LoVo (cell line): ENCODE measurements at places on chromosomes 4 and X.

DNA sequence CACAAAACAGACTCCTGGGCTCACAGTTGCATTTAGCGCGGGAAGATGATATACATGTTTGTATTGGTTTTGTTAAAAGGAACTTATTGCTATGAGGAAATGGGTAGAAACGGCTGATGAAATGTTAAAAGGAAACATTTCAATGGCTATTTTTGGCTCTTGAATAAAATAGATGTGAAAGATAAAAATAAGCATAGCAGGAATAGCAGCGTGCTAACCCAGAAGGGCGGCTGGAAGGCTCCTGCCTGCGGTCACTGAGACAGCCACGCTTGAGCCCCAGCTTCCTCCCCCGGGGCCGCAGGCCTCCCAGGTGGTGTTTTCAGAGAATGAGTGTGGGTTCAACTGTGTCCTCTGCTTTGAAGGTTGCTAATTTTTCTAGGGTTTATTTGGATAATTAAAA is 35.0 kb upstream of the CLCN4 start:
- no peak for DNase-seq

GRCh38 chrX:154515966-154516655 is at the start of gene FAM3A:
Gene FAM3A, minus strand, starts transcription at chrX:154516232. Its CDS starts 460 bp downstream, at chrX:154515772.
- peak; percentile 85 for DNase-seq

- no peak for DNase-seq
Measured at GRCh38 chr4:22130741-22131140, 182.2 kb upstream of the KCNIP4 start.

GRCh38 chrX:78746496-78746895 is 1.0 kb upstream of the LPAR4 start:
- DNase-seq: no peak

DNA sequence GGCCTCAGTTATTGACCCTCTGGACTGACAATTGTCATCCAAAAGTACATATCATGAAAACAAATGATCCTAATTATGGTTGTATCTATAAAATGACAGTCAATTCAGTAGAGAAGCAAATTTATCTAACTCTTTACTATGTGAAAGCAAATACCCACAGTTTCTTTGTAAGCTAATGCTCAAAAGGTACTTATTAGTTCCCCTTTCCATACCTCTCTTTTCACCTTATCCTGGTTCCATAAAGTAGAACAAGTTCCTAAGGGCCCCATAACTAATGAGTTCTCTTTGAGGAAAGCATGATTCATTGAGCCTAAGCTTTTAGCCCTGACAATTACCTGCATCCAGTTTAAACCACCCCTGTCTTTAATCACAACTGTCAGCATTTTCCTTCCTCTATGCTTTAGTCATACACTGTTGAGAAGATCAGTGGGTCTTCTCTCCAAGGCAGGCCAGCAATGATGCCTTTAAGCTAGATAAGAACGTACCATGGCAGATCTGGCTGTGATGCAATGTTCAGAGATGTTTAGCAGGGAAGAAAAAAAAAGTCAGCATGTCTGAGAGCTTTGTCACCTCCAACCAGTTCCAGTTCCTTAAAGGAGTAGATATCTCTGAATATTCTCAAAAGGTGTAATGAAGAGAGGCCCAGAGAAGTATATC is 179.7 kb upstream of the RASGEF1B start:
- DNase-seq: no peak

GRCh38 chr4:183729430-183730328 is 70.6 kb downstream of the TRAPPC11 start:
- DNase-seq: no peak

DNA sequence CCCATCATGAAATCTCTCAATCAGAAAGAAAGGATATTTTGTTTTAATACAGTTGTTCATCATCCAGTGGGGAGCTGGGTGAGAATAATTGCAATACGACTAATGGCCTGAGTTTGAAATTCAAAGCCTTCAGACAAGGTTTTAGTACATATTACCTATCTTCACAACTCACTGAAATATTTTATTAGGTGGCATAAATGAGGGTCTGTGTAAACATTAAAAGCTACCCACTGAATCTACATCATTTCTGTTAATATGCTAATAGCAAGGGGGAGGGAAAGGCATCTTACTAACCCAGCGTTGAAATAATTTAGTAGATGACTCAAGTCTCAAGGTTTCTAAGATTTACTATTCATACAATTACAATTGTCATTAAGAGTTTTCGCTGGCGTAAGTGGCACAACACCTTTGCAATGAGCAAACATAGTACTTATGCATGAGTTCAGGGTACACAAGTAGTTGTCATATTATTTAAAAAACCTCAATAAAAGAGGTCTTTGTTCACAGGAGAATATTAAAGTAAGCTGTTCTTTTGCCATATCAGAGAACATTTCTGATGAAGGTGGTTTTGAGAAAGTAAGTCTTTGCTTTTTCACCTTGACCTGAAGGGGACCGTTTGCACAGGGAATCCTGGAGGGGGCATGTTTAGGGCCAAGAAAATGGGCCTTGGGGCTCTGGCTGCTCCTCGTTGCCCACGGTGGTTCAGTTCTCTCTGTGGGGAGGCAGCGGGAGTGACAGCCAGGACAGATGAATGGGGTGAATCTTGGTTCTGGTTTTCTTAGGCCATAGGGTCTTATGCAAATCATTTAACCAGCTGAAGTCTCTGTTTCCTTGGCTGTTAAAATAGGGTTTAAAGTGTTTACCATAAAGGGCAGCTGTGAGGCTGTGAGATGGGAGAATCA is 4.5 kb upstream of the RHOH start:
- DNase-seq: no peak

DNA sequence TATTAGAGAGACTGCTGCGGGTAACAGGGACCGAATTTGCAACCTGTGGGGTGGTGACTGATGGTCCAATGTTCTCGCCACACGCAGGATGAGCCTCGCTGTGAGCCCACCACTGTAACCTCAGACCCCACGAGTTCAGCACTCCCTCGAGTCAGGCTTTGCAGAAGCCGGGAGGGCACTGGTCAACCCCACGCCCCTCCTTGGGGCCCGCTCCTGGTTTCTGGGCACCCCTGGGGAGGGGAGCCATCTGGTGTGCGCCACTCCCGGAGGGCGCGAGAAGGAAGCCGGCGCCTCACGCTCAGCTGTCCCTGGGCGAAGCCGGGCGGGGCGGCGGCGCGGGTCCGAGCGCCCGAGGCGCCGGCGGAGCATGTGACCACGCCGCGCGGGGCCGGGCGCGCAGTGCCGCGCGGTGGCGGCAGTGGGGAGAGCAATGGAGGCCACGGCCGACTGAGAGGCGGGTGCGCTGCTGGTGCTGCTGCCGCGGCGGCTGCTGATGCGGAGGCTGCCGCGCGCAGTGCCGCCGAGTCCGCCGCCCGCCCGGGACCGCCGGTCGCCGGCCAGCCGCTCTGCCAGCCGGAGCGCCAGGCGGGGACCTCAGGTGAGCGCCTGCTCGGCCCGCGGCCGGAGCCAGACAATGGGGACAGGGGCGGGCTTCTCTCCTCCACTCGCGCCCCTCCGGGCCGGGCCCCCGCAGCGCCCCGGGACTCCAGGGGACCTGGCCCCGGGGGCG is 100.1 kb downstream of the CEP135 start:
- peak; percentile 77 for DNase-seq

DNA sequence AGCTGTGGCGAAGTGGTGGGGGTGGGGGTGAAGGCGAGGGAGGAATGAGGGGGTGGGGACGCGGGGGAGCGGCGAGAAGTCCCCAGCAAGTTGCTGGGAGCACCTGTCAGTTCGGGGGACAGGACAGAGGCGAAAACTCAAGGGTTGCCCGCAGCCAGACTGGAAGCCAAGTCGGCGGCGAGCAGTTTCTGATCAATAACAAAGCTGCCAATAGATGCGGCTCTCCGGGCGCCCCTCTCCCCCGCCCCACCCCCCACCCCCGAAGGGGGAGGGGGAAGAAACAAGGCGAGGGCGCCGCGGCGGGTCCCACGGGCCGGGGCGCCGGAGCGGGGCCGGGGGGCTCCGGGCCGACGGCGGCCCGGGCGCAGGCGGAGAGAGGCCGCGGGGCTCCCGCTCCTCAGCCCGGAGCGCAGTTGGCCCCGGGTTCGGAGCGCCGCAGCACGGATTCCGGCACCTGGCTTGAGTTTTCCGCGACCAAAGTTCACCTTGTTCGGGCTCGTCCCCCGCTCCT is 379 bp downstream of the PDGFC start:
- DNase-seq: no peak

DNA sequence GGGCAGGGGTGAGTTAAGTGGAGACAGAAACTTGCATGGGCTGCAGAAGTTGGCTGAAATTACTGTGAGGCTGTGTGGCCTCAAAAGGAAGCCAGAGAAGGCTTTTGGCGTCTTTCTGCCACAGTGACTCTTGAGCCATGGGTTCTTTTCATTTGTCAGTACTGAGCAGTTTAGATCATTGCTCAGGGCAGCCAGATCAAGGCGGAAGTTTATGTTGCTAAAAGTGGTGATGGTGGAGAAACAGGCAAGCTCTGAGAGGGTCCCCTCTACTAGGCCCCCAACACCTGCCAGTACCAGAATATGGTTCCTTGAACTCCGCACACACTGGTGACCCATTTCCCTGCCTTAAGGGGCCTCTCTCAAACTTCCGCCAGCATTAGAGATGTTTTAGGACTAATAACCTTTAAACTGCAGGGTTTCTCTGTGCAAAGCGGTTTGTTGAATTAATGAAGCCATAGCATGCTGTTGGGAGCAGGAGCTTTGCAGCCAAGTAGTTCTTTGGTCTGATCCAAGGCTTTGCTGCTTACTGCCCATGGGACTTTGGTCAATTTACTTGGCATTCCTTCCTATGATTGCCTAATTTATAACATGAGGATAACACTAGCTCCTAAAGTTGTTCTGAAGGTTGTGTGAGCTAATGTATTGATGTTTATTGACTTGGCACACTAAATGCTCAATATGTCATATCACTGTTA is 34.5 kb downstream of the RNF175 start:
- DNase-seq: no peak

DNA sequence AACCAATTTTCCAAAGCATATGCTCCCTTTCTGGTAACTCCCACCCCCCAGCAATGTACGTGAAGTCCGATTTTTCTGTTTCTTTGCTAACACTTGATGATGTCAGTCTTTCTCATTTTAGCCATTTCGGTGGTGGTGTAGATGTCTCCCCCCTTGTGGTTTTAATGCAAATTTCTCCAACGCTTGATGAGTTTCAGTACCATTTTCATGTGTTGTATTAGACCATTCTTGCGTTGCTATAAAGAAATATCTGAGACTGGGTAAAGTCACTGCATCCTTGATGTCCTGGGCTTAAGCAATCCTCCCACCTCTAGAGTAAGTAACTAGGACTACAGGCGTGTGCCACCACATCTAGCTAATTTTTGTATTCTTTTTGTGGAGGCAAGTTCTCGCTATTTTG is 148.4 kb upstream of the VCX3A start:
- DNase-seq: no peak

GRCh38 chrX:100587861-100588260 is 3.1 kb downstream of the TNMD start:
- no peak for DNase-seq

DNA sequence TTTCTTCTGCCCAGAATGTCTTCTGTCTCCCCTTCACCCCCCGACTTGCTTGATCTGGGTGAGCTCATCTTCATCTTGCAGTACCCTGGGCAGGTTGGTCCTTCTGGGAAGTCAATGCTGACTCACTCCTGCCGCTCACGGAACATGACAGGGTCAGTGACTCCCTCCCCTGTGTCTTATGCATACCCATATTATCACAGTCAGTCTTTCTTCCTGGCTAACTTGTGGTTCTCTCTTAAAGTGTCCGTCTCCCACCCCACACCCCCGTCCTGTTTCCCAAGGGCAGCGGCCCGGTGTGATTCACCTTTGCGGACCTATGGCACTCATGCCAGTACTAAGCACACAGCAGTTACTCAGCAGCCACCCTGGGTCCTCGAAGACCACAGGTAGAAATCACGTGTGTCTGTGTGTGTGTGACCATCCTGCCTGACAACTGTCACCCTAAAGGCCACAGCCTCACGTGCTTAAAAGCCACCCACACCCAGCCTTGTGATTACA is 17.7 kb downstream of the IQSEC2 start:
- peak; percentile 1 for DNase-seq

- DNase-seq: no peak
Measured at GRCh38 chr4:10239982-10240654, 123.5 kb upstream of the WDR1 start.

DNA sequence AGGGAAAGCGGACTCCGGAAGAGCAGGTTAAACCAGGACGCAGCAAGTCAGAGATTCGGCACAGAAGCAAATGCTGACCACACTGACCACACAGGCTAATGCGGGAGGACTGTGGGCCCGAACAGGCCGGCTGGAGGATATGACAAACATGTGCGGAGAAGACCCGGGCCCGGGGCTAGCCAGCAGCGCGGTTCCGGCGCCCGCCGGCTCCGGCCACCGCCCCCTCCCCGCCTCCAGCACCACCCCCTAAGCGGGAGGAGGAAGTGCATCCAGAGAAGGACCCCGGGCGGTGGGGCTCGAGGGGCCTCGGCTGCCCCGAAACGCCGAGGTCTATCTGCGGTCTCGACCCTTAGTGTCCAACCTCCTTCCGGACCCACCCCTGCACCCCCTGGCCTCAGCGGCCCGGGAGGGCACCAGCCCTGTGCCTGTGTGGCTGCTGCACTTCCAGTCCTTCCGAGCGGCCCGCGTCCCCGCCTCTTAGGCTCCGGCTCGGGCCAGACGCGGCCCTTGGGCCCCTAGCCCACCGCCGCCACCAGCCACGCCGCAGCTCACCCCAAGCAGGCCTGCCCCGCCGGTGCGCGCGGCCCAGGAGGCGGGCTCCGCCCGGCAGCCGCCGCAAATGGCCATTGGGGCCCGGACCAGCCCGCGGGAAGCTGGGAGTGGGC is 2.1 kb downstream of the ELOVL6 start:
- DNase-seq: peak; percentile 18

- no peak for DNase-seq
Measured at GRCh38 chrX:122026665-122027064, 979.3 kb downstream of the GLUD2 start.

DNA sequence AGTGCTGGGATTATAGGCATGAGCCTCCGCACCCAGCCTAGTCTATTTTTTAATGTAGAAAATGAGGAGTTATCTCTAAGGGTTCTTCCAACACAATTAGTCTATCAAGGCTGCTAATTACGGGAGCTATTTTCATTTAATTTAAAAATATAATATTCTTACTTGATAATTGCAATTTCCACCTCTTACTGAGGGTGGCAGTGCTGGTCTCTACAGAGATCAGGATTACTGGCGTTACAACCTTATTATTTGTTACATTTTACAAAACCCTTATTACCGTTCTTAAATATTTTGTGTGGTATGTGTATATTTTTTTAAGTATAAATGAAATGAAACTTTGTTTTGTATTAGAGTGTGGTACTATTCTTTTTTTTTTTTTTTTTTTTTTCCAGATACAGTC is 17.6 kb upstream of the GK start:
- no peak for DNase-seq
